T-helper 2 cell treated with Interferon-gamma antibody and Interleukin-4, amounts not matched to agents 100 ng/mL and 5 ng/mL, for 36 hours (primary cell): ENCODE measurements at places on chromosomes 4 and X. TPM values are rescaled to one million over a fixed set of nuclear protein-coding genes. Genes with fewer than 3 reads are reported as not detected.

The THOC2 gene
- total RNA-seq: 82.3 and 87.3 TPM in 2 replicates

The PCSK1N gene
- total RNA-seq: 0.20 TPM in 1 of 2 replicates, not detected in the other

The AKAP4 gene
- not detected in 2 replicates for total RNA-seq

The NPY2R gene
- total RNA-seq: not detected in 2 replicates

The USP17L27 gene
- not detected in 2 replicates for total RNA-seq

The SASH3 gene
- 199 and 210 TPM in 2 replicates for total RNA-seq

The ITIH6 gene
- not detected in 2 replicates for total RNA-seq

The BST1 gene
- 1.5 and 2.0 TPM in 2 replicates for total RNA-seq

The PWWP3B gene
- not detected in 2 replicates for total RNA-seq

The CCDC160 gene
- not detected in 2 replicates for total RNA-seq

The TMEM192 gene
- total RNA-seq: 7.9 and 9.8 TPM in 2 replicates

The MED14 gene
- total RNA-seq: 46.7 and 49.6 TPM in 2 replicates

The P2RY8 gene
- total RNA-seq: 126 and 127 TPM in 2 replicates

The SLITRK2 gene
- not detected in 2 replicates for total RNA-seq
